Esophagus muscularis mucosa (tissue), 4 donors: ENCODE measurements at places on chromosomes 7 and 10. TPM values are rescaled to one million over a fixed set of nuclear protein-coding genes. Genes with fewer than 3 reads are reported as not detected.

Gene SFTPA1
- 3.3 TPM for total RNA-seq

GRCh38 chr10:9811601-9812000 is 1206.1 kb upstream of the CELF2 start:
- no peak overlapping the region for H3K4me3 ChIP-seq
- no peak for DNase-seq
- no peaks in the 10 kb centered on the region for H3K4me1 ChIP-seq
- H3K27me3 ChIP-seq, result no peaks in the 10 kb centered on the region
- no peaks in the 10 kb centered on the region for H3K36me3 ChIP-seq

Gene CEP55
- 0.19 TPM for total RNA-seq

Gene CYP2C19
- total RNA-seq, result not detected

DNA sequence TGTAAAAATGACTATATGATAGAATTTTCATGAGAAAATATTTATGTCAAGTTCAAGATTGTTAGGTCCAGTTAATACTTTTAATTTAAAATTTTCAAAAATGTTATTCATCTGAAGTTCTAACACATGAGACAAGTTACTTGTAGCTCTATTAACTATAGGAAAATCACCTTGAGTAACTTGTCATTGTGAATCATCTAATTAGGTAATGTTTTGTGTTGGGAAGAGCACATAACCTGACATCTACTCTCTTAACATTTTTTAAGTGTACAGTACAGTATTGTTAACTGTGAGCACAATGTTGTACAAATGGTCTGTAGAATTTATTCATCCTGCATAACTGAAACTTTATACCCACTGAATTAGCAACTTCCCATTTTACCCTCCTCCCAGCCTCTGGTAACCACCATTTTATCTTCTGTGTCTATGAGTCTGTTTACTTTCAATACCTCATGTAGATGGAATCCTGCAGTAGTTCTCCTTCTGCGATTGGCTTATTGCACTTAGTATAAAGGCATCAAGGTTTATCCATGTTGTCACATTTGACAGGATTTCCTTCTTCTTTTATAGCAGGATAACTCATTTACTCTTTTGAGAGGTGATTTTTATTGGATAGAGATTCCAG is 54.6 kb downstream of the ARL4A start:
- no peak overlapping the region for H3K4me3 ChIP-seq
- no peak overlapping the region for H3K27ac ChIP-seq
- DNase-seq, result no peak
- H3K4me1 ChIP-seq, result no peaks in the 10 kb centered on the region
